ENCODE measurements at places on chromosomes 2 and 18.

DNA sequence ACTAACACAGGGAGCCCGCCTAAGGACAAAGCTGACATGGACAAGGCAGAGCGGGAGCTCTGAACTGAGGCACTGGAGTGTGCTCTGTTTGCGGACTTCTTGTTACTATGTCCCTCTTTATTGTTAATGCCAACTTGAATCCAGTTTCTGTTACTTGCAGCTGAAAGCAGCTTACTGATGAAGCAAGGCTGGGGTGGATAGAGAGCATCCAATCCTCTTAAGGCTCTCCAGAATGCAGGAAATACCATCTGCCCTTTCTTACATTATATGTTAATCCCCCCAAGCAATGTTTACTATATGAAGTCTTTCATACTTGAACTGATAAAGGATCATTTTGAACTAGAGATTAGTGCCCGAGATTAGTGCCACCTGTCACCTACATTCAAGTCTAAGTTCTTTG lies 9.4 kb downstream of the FAM210A start:
- no peak for DNase-seq

DNA sequence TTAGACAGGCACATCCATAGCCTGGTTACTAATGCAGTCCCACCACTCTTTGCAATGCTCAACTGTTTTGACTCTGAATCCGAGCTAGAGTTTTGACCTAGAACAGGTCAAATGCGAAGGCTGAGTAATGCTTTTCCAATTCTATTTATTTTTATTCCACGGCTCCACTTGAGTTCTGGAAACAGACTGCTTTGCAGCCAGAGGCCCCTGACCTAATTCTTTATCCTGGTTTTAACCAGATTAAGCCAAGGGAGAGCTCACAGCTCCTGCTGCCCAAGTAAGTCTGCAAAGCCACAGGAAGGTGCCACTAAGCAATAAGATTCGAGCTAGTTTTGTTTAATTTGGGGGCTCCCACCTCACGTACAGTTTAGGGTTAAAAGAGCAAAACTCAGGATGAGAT lies 51.4 kb downstream of the MREG start:
- no peak for DNase-seq

GRCh38 chr2:119715409-119716283 lies 36.6 kb downstream of the TMEM177 start:
- DNase-seq = no peak

- no peak for DNase-seq
Measured at GRCh38 chr2:64554117-64554516, 30.0 kb downstream of the AFTPH start.

DNA sequence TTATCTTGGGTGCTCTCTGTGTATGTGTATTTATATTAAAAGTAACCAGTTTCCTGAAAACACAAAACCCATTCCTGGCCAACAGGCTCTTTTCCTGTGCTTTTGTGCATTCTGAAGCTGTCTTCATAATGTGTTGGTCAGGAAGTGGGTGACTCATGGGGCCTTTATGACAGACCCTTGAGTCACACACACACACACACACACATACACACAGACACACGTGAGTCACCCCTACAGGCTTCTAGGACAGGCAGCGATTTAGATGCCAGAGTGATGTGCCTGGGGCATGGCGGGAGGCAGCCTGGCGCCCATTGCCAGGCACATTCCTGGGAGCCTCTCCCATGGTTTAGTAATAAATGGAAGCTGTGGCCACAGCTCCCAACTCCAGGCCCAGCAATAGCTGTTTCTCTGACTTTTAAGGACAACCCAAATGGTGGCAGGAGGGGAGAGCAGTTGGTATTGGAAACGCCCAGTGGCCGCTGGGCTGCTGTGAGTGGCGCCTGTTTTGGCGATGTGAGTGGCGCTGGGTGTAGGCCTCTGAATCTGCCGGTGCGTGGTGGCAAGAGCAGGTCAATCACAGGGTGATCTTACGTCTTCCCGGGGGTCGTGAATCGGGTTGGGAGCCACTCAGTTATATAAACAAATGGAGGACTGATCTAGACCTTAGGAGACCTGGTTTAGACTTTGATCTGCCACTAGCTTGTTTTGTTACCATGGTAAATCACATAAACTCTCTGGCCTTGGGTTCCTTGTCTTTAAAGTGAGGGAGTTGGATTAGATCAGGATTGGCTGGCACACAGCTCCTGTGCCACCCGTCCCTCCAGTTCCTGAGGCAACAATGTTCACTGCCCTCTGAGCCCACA lies 150.7 kb upstream of the DLX2 start:
- DNase-seq = no peak

- DNase-seq = no peak
Measured at GRCh38 chr2:30414961-30415360, 32.1 kb upstream of the LCLAT1 start.

GRCh38 chr2:22485486-22485885 lies 899.5 kb upstream of the KLHL29 start:
- no peak for DNase-seq

Measured in NCI-H187 (cell line).